Activated CD4-positive, alpha-beta T cell treated with anti-CD3 and anti-CD28 coated beads, Interleukin-2, amount 10 ng/mL, durations not matched to agents 24 days and 14 days (primary cell): ENCODE measurements at places on chromosomes 5 and 9. TPM values are rescaled to one million over a fixed set of nuclear protein-coding genes. Genes with fewer than 3 reads are reported as not detected.
A peak's percentile ranks its signal among the peaks of the same experiment; 100 is the strongest.

The ARL14EPL gene
- total RNA-seq: not detected in 2 replicates

GRCh38 chr9:27292659-27293405 lies 4.1 kb downstream of the EQTN start:
- H3K4me3 ChIP-seq: no peak overlapping the region
- peaks cover 4% of the 10 kb centered on the region for H3K27me3 ChIP-seq
- H3K36me3 ChIP-seq: no peaks in the 10 kb centered on the region

The SKIC3 gene
- 61.2 and 69.5 TPM in 2 replicates for total RNA-seq

The LRRTM2 gene
- 0.07 and 0.19 TPM in 2 replicates for total RNA-seq

The STK32A gene
- total RNA-seq: not detected in 2 replicates

The ADGRV1 gene
- 0.63 TPM in 1 of 2 replicates, not detected in the other for total RNA-seq

DNA sequence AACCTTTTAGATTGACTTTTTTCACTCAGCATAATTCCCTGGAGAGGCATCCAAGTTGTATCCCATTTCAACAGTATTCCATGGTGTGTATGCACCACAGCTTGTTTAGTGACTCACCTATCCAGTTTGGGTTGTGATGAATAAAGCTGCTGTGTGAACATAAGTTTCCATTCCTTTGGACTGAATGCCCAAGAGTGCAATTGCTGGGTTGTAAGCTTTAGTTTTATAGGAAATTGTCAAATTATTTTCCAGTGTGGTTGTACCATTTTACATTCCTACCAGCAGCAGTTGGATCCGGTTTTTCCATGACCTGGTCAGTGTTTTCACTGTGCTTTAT lies 60.9 kb upstream of the TMED7 start:
- H3K27me3 ChIP-seq: peaks cover 11% of the 10 kb centered on the region
- no peaks in the 10 kb centered on the region for H3K4me1 ChIP-seq
- no peak overlapping the region for H3K4me3 ChIP-seq
- H3K27ac ChIP-seq: no peak overlapping the region
- no peaks in the 10 kb centered on the region for H3K36me3 ChIP-seq
- no peak for DNase-seq

GRCh38 chr5:31319335-31319734 lies 125.8 kb downstream of the CDH6 start:
- no peaks in the 10 kb centered on the region for H3K36me3 ChIP-seq
- DNase-seq: no peak
- no peak overlapping the region for H3K27ac ChIP-seq
- H3K4me1 ChIP-seq: no peaks in the 10 kb centered on the region
- no peak overlapping the region for H3K4me3 ChIP-seq

DNA sequence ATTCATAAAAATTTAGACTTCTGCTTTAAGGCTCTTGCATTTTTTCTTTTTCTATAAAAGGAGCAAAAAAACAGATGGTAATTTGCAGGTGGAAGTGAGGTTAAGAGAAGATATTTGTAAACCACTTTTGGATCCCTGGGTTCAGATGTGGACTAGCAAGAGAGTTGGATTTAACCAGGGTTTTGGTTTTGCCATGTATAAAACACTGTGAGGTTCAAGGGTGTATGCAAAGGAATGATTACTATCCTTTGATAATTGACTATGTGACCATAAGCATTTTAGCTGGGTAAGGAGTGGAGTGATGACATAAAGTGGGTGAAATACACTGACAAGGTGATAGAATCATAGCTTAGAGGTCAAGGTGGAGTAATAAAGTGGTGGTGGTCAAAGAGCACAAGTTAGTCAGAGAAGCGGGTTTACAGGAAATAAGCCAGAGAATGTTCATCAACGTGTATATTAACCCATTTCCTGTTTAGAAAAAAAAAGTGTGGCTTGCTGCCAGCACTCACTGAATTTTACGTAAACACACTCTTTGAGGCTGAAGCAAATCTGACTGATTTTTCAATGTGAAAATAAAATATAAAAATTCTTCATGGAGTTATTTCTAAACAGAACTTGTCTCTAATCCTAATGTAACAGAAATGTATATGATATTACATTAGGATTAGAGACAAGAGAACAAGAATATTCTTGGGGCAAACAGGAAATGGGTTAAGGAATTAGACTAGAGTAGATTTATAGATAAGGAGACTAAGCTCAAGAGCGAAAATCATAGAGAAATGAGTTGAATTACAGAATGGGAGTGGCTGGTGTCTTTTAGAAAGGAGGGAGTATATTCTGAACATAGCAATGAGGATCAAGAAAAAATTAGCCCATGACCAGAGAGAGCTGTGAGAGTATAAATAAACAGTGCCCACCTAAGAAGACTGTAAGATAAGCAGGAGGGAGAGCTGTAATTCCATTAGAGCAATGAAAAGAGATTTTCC lies 74.5 kb downstream of the CDKN2A start:
- H3K4me1 ChIP-seq: peaks cover 21% of the 10 kb centered on the region
- DNase-seq: peak; percentile 82
- peaks cover 5% of the 10 kb centered on the region for H3K36me3 ChIP-seq
- peak overlapping the region; percentile 68 for H3K27ac ChIP-seq
- no peaks in the 10 kb centered on the region for H3K27me3 ChIP-seq
- H3K4me3 ChIP-seq: peak overlapping the region; percentile 53

DNA sequence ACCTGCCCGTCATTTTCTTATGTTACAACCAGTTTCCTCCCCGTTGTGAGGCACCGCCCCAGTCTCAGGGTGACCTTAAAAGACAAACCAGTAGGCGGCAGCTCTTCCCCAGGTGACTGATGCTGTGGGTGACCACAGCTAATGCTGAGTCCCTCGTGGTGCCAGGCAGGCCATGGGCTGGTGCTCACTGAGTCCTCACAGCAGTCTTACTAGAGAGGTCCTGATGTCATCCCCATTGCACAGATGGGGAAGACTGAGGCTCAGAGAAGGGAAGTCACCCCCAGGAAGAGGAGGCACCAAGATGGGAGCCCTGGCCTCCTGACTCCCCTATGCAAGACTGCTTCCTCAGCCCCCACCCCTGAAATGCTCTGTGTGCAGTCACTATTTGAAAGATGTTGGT lies 978 bp downstream of the CFAP157 start:
- H3K4me1 ChIP-seq: peaks cover 17% of the 10 kb centered on the region
- H3K4me3 ChIP-seq: no peak overlapping the region
- peak; percentile 72 for DNase-seq
- no peak overlapping the region for H3K27ac ChIP-seq

GRCh38 chr5:163498886-163499285 lies 6.5 kb upstream of the MAT2B start:
- no peak overlapping the region for H3K27ac ChIP-seq
- DNase-seq: no peak
- H3K36me3 ChIP-seq: no peaks in the 10 kb centered on the region
- no peak overlapping the region for H3K4me3 ChIP-seq
- H3K27me3 ChIP-seq: no peaks in the 10 kb centered on the region

- peak overlapping the region; percentile 24 for H3K4me3 ChIP-seq
- H3K27me3 ChIP-seq: no peaks in the 10 kb centered on the region
- peak; percentile 72 for DNase-seq
- peaks cover 43% of the 10 kb centered on the region for H3K4me1 ChIP-seq
- H3K36me3 ChIP-seq: peaks cover 24% of the 10 kb centered on the region
Measured at GRCh38 chr9:133058550-133059320, 3.0 kb upstream of the CEL start.

The LCN12 gene
- 1.3 and 2.3 TPM in 2 replicates for total RNA-seq

GRCh38 chr5:164597293-164597900 lies 1092.0 kb downstream of the MAT2B start:
- H3K4me1 ChIP-seq: no peaks in the 10 kb centered on the region
- no peak overlapping the region for H3K4me3 ChIP-seq
- H3K36me3 ChIP-seq: no peaks in the 10 kb centered on the region
- DNase-seq: no peak
- no peak overlapping the region for H3K27ac ChIP-seq

DNA sequence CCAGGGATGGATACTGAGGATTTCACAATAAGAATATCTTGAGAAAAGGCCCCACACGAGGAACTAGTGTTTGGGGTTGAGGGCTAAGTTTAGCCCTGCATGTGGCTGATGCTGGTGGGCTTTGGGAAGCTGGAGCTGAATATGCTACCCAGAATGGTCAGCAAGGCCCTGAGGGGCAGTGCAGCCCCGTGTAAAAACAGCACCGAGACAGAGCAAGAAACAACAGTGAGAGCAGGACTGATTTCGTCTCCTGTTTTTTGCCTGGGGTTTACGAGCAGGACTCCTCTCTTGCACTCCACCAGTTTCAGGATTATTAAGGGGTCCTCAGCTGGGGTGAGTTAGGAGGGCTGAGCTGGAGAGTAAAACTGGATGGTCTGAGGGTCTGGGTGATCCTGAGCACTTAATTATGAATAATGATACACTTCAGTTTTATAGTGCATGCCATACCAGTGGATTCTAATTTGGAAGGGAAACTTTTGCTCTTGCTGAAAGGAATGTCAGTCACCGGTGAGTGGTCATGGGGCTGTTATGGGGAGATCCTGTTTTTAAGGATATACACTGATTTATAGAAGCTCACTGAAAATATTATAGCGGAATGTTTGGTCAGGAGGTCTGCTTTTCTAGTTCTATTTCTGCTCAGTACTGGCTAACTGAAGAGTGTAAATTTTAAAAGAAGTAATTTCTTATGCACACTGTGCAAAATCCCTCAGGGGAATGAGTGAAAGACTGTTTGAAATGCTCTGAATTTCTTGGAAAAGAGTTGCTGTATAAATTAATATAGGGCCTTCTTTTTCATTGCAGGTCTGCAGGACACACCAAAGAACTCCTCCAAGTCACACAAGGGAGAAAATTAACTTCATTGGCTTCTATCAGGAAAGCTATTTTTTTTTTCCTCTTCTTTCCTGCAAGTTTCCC lies 42.7 kb upstream of the NFIB start:
- H3K27me3 ChIP-seq: peaks cover 12% of the 10 kb centered on the region
- no peak for DNase-seq
- no peak overlapping the region for H3K4me3 ChIP-seq
- H3K27ac ChIP-seq: no peak overlapping the region
- H3K36me3 ChIP-seq: no peaks in the 10 kb centered on the region

DNA sequence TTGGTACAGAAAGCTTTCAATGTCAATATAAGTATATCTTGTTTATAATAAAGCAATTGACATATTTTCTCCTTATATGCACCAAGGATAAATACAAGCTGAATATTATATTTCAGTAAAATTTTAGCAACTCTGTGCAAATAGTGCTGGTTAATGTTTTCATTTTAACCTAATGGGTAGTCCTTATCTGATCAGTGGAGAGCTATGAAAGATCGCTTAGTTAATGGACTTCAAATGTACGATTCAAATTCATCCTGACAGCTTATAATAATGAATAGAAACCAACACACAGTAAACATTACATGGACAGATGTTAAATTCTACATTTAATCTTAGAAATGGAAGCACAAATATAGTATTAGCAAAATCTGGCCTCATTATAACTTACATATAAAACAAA lies 1495.2 kb upstream of the C9orf72 start:
- H3K4me3 ChIP-seq: no peak overlapping the region
- H3K36me3 ChIP-seq: no peaks in the 10 kb centered on the region
- DNase-seq: no peak
- H3K27me3 ChIP-seq: no peaks in the 10 kb centered on the region
- H3K4me1 ChIP-seq: no peaks in the 10 kb centered on the region
- H3K27ac ChIP-seq: no peak overlapping the region

DNA sequence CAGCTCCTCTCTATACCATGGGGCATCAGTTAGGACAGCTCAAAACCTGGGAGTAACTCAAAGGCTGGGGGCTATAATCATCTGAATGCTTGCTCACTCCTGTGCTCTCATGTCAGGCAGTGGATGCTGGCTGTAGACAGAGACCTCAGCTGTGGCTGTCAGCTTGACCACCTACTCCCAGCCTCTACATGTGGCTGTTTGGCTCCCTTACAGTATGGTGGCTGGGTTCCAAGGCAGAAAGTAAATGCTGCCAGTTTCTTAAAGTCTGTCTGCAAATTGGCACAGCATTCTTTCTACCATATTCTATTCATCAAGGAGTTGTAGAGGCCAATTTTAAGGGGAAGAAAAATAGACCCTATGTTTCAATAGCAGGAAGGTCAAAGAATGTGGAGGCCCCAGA lies 66.9 kb downstream of the TMC1 start:
- H3K4me1 ChIP-seq: peaks cover 49% of the 10 kb centered on the region
- DNase-seq: no peak
- H3K36me3 ChIP-seq: peaks cover 2% of the 10 kb centered on the region
- peak overlapping the region; percentile 48 for H3K27ac ChIP-seq
- H3K4me3 ChIP-seq: no peak overlapping the region

GRCh38 chr5:131525805-131526204 lies 109.2 kb downstream of the RAPGEF6 start:
- H3K27ac ChIP-seq: no peak overlapping the region
- no peaks in the 10 kb centered on the region for H3K27me3 ChIP-seq
- H3K4me1 ChIP-seq: peaks cover 40% of the 10 kb centered on the region
- H3K4me3 ChIP-seq: no peak overlapping the region

GRCh38 chr5:118249386-118249785 lies 739.0 kb downstream of the DTWD2 start:
- no peak overlapping the region for H3K27ac ChIP-seq
- H3K36me3 ChIP-seq: no peaks in the 10 kb centered on the region
- no peaks in the 10 kb centered on the region for H3K27me3 ChIP-seq
- no peak overlapping the region for H3K4me3 ChIP-seq

The TNFSF8 gene
- 148 and 150 TPM in 2 replicates for total RNA-seq

GRCh38 chr5:180557217-180557809 lies 34.0 kb downstream of the SCGB3A1 start:
- DNase-seq: no peak
- peaks cover 25% of the 10 kb centered on the region for H3K4me1 ChIP-seq
- H3K4me3 ChIP-seq: no peak overlapping the region
- no peaks in the 10 kb centered on the region for H3K27me3 ChIP-seq
- H3K36me3 ChIP-seq: peaks cover 64% of the 10 kb centered on the region
- H3K27ac ChIP-seq: no peak overlapping the region

- DNase-seq: peak; percentile 26
- H3K4me3 ChIP-seq: no peak overlapping the region
- H3K4me1 ChIP-seq: no peaks in the 10 kb centered on the region
- H3K36me3 ChIP-seq: no peaks in the 10 kb centered on the region
- no peaks in the 10 kb centered on the region for H3K27me3 ChIP-seq
Measured at GRCh38 chr5:136399527-136399926, 34.2 kb upstream of the TRPC7 start.

DNA sequence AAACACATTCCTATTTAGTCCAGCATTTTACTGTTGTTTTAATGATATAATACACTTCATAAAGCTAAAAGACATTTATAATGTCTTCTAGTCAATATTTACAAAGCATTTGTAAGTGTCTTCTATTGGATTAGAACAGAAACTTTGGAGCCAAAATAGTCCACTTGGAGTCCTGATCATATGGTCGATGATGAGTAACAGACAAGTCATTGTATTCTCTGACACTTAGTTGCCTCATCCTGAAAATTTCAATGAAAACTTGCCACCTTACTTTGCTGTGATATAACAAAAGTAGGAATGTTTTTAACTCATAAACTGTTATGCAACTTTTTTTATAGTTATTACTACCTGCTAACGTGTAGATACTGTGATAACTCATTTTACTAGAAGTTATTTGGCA lies 132.5 kb downstream of the GABRB2 start:
- no peak for DNase-seq
- no peaks in the 10 kb centered on the region for H3K4me1 ChIP-seq

GRCh38 chr5:120228262-120229031 lies 235.7 kb upstream of the PRR16 start:
- no peak overlapping the region for H3K27ac ChIP-seq
- no peak for DNase-seq
- no peaks in the 10 kb centered on the region for H3K27me3 ChIP-seq
- no peak overlapping the region for H3K4me3 ChIP-seq
- no peaks in the 10 kb centered on the region for H3K36me3 ChIP-seq

The ALAD gene
- 23.5 and 24.9 TPM in 2 replicates for total RNA-seq

The CENPP gene
- total RNA-seq: 26.9 and 27.5 TPM in 2 replicates

The IFNB1 gene
- not detected in 2 replicates for total RNA-seq

The RANBP17 gene
- total RNA-seq: not detected in 2 replicates

GRCh38 chr9:117187498-117187897 lies 227.4 kb downstream of the ASTN2 start:
- H3K27me3 ChIP-seq: no peaks in the 10 kb centered on the region
- no peak overlapping the region for H3K4me3 ChIP-seq
